ENCODE measurements at places on chromosomes 1 and 21.

GRCh38 chr1:46342084-46342656, 1.6 kb downstream of the NSUN4 start:
- DNase-seq, result no peak

DNA sequence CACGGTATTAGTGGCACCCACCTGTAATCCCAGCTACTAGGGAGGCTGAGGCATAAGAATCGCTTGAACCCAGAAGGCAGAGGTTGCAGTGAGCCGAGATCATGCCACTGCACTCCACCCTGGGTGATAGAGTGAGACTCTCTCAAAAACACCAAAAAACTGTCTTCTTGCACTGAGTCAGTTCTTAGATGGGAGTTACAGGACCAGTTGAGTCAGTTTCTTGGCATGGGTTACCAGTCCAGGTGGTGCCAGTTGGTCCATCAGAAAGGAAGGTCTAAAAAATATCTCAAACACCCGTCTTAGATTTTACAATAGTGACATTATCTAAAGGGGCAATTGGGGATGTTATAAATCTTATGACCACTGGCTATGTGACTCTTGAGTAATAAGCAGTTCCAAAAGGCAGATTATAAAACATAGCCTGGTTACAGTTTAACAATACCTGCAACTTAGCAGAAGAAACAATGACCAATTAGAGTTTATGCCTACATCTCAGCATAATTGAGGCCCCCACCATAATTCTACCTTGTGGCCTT, 206.9 kb upstream of the FGGY start:
- DNase-seq, result no peak

GRCh38 chr1:232486454-232487207, 143.3 kb downstream of the SIPA1L2 start:
- no peak for DNase-seq

GRCh38 chr1:39230261-39231190, 26.0 kb downstream of the MACF1 start:
- peak; percentile 29 for DNase-seq

DNA sequence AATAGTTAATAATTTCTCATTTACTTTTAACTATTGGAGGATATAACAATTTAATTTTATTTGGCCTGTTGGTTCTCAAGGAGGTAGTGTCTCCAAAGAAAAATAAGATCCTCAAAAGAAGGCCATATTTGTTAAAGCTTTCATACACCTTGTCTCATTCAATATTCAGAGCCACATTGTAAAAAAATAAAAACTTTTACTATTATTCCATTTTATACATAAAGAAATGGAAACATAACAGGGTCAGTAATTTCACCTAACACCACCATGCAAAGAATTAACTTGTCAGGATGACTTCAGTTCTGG, 40.3 kb upstream of the KCTD3 start:
- DNase-seq, result no peak

- no peak for DNase-seq
Measured at GRCh38 chr1:91876781-91877573, 9.0 kb downstream of the TGFBR3 start.

DNA sequence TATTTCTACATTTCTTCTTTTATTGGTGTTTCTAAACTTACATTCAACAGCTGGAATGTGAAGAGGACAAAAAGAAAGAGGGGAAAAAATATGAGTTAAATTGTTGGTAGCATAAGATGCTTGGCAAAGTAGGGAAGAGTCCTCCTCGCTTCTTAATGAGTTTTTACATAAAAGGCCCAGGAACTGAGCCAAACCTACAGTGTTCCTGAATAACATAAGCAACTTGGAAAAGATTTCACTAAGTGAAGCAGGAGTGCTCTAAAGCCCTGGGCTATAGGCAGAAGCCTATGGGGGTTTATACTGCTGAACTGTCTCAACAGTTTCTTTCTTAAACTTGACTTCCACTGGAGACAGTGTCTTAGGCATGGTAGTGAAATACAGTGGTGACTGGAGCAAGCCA, 115.0 kb upstream of the USP25 start:
- no peak for DNase-seq

GRCh38 chr1:66397192-66397591, 136.8 kb upstream of the SGIP1 start:
- DNase-seq, result no peak

DNA sequence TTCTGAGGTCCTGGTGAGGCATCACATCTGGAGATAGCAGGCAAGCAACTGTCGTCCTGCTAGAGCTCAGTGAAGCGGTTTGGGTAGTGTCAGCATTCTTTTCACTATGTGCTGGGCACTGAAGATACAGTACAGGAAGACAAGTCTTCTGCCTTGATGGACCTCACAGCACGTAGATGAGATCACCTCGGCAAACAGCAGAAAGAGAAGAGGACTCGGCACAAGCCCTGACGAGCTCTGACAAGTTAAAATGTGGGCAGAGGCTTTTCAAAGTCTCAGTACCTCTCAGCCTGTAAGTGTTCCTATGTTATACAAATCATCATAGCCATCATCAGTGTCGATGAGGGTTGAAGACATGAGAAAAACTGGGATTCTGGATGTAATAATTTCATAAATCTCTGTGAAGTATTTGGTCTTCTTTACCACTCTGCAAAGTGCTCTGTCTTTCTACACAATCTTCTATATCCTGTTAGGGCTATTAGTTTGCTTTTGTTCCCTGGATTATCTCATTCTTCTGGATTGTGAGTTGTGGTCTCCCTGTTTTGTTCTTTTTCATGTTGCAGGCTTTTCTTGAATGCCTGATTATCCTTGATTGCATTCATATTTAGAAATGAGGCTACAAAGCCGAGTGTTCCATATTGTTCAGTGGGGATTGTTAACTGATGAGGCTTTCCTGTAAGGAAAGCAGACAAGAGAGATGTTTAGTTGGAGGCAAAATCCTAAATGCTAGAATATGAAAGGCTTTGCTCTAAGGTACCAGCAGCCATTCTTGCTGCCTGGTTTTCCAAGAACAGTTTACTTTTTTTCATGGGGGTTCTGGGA, 24.2 kb downstream of the MAEL start:
- no peak for DNase-seq

DNA sequence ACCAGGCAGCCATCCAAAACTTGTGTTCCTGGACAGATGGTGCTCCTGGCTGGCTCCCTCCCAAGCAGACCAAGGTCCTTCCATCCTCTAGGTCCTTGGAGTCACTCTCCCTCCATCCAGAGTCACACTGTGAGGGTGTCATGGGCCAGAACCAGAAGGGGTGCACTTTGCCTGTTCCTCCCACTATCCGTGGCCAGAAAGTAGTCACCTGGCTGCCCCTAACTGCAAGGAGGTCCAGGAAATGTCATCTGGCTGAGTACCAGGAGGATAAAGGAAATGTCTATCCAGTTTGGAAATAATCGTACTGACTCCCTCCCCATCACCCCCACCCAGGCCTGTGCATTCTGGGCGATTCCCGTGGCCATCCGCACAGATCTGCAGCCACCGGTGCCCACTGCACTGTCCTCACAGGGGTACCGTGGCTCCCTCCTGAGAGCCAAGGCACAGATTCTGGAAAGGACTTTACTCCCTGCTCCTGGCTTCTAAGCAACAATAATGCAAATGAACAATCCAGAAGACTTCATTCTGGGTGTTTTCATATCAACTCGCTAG, 253.2 kb downstream of the NPHP4 start:
- no peak for DNase-seq

- peak; percentile 68 for DNase-seq
Measured at GRCh38 chr1:205440476-205441317, 15.1 kb downstream of the BLACAT1 start.

DNA sequence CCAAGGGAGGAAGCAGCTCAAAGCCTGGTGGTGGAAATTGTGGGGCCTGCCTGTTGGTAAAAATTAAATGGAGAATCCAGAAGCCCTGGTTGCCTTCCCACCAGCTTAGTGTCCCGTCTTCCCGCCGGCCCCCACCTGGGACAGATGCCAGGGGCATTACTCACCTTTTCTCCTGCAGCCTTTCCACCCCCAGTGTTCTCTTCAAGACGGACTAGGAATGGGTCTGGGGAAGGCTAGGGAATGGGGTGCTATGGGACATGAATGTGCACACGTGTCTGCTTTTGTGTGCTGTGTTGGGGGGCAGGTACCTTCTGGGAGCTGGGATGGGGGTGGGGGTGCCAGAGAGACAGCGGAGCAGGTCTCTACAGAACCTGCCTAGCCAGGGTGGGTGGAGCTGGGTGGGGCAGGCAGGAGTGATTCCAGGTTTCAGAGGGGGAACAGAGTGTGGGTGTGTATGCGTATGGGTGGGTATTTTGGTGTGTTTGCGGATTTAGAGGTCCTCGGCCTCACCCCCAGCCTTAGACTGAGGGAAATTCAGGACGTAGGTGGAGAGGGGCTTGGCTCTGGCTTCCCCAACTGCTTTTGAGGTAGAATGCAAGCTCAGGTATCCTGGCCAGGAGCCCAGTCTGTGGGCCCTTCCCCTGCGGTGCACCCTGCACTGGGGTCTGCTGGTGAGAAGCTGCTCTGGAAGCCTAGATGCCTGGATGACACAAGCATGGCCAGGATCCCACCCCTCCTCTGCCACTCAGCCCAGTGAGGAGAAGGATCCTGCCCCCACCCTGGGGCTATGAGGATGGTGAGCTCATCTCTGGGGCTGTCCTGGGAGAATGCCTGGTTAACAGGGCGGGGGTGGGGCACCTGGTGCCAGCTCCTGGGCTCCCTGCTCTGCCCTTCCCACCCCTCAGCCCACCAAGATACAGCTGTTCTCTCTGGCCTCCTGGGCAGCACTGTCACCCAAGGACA, 7.8 kb downstream of the VANGL2 start:
- DNase-seq, result no peak

DNA sequence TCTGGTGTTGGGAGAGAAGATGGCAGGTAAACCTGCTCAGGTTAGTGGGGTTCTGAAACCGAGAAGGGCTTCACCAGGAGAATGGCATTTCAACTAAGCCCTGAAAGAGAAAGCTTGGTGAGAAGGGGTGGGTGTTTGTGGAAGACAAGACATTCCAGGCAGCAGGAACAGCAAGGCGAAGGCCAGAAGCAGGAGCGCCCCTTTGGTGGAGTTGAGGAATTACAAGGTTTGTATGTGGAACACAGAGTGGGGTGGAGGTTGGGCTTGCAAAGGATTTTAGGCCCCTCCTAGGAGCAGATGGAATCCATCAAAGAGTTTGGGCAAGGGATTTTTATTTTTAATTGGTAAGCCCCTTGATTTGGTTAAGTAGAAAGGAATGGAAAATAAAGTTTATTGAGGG, 24.8 kb upstream of the ELOA start:
- DNase-seq, result no peak

GRCh38 chr1:54502342-54502741, 45.7 kb upstream of the ACOT11 start:
- DNase-seq, result no peak

- DNase-seq, result peak; percentile 19
Measured at GRCh38 chr1:1116701-1117468, 996 bp upstream of the C1orf159 start.

DNA sequence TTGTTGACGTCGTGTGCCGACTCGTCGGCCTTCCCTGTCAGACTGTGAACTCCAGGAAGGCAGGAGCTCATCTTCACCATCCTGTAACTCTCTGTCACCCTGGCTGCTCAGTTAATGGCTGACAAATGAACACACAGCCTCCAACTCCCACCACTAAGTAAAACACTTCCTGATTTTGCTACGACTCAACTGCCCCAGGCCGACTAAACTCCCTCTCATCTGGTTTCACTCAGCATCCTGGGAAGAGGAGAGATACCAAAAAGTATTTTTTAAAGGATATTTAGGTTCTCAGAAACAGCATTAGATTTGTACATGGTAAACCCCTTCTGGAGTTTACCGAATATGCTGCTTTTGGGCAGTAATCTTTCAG, 18.2 kb upstream of the LHX4 start:
- no peak for DNase-seq

- DNase-seq, result no peak
Measured at GRCh38 chr21:32147041-32147440, 131.8 kb downstream of the MIS18A start.

GRCh38 chr1:221157026-221157761, 278.0 kb downstream of the HLX start:
- DNase-seq, result no peak

- DNase-seq, result peak; percentile 42
Measured at GRCh38 chr1:227729881-227730629, 5.0 kb downstream of the JMJD4 start.

- DNase-seq, result no peak
Measured at GRCh38 chr1:198793714-198794113, 154.9 kb downstream of the PTPRC start.

- no peak for DNase-seq
Measured at GRCh38 chr1:107862064-107862463, 102.9 kb downstream of the VAV3 start.

All from CD4-positive, alpha-beta T cell treated with Interleukin-15 for 4 hours (primary cell).